ENCODE measurements at places on chromosomes 12 and 14. TPM values are rescaled to one million over a fixed set of nuclear protein-coding genes. Genes with fewer than 3 reads are reported as not detected.

- no peak for DNase-seq
These were observed 30.7 kb downstream of the DGLUCY start for GRCh38 chr14:91144425-91145145.

DNA sequence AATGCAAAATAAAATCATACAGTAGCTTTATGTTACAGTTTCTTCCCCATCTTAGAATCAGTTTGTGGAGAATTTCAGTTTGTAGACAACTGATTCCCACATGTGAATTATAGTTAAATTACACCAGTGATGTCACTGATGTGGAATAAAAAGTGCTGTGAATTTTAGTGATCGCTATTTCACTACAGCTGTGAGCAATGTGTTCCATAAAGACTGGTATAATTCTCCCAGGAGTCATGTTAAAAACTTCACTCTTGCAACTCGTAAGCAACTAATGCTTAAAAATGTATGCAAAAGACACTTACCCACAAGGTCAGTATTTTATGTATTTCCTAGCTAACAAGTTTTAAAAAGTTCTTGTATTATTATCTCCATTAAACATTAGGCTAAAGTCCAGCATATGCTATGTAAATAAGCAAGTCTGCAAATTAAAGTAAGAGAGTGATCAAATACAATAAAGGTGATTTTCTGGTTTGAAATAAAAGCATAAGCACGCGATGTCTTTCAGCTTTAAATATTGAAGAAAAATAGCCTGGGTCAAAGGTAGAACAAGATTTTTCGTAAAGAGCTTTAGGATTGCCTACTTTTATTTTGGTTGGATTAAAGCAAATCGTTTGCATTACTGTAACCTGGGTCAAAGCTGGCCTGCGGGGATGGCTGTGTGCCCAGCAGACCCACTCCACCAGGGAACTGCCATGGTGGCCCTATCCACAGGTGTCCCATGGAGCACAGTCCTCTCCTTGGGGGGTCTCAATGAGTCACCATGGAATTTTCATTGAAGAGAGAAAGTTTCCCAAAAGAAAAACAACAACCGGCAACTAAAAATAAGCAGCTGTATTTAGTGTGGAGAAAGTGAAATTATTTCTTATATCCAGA lies 12.7 kb upstream of the LRIG3 start:
- no peak for DNase-seq

- no peak for DNase-seq
These were observed 306.6 kb downstream of the DAD1 start for GRCh38 chr14:22282417-22282816.

DNA sequence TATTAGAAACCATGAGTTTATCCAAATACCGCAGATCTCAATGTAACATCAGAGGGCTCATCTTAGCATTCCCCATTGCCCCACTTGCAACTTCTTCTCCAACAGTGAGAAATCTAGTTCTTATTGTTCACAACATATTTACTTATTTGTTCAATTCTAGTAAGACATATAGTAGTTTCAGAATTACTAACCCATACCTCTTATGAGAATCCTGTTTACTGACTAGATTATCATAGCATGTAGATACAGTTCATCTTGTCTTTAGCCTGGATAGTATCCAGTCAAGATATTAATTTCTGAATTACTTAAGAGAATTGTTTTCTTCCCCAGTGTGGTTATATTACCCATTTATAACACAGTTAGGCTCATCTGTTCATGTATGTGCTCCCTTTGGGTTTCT lies 80.6 kb downstream of the NIN start:
- DNase-seq = no peak

GRCh38 chr12:27861428-27862167 lies 81.6 kb upstream of the MANSC4 start:
- peak; percentile 71 for DNase-seq

DNA sequence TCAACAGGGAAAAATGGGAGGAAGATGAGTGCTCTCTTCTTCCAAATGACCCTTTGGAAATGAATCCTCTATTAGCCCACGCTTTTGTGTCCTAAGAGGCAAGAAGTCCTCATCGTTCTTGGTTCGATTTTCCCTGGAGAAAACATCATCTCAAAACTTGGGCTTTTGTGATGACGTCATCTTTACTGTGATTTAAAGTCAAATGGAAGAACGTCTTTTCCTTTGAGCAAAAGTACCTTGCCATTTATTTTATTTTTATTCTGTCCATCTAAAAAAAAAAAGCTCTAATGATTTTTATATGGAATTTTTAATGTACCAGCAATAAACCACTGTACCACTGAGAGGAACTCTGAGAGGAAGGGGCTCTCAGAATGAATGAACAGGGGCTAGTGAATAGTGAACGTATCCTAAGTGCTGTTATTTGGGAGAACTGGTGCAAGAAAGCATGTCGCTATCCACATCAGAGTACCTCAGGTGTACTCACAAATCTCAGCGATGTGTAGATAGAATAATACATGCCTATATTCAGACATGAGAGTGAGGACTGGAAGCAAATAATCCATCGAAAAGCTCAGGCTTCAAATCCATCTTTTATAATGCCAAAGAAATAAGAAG lies 124.8 kb downstream of the HMGA2 start:
- DNase-seq = no peak

GRCh38 chr14:86788224-86788623 lies 1204.8 kb downstream of the GALC start:
- no peak for DNase-seq

DNA sequence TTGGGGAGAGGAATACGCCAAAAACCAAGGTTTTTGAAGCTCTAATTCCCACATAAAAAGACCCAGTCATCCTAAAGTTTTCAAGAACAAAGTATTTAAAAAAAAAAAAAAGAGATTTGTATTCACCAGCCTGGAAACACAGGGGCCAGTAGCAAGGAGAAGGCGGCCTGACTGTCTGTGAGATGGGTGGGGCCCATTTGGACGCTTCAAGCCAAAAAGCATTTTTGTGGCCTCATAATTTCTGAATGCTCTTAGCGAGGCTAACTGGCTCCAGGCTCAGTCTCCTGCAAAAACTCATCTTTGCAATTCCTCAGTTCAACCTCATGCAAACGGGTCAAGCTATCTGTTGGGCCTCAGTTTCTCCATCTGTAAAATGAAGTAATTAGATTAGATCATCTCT lies 514.1 kb downstream of the MED13L start:
- no peak for DNase-seq

GRCh38 chr12:124566997-124567672 lies at the start of gene NCOR2:
TSS of gene NCOR2 (minus strand) at chr12:124567612. CDS start at chr12:124495251, 72,361 bp downstream.
- DNase-seq = peak; percentile 75

DNA sequence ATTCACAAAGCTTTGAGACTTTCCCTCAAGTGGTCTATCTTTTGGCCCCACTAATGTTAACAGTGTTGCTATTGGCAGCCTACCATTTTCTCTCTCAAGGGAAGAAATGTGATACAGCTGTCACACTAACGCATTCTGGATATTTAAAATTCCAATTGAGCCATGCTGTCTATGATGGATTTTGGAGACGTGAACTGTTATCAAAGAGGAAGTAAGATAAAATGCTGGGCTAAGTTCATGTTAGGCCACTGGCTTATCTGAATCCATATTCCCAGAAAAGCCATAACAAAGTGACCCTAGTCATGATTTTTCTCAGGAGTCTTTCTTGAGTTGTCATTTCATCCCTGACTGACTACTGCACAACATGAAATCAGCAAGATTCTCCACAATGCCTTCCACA lies 200.2 kb downstream of the PHLDA1 start:
- no peak for DNase-seq

- no peak for DNase-seq
These were observed 3.4 kb upstream of the ARHGAP5 start for GRCh38 chr14:32073537-32074189.

GRCh38 chr14:93332397-93332852 lies 411 bp downstream of the BTBD7 start:
- DNase-seq = peak; percentile 65

DNA sequence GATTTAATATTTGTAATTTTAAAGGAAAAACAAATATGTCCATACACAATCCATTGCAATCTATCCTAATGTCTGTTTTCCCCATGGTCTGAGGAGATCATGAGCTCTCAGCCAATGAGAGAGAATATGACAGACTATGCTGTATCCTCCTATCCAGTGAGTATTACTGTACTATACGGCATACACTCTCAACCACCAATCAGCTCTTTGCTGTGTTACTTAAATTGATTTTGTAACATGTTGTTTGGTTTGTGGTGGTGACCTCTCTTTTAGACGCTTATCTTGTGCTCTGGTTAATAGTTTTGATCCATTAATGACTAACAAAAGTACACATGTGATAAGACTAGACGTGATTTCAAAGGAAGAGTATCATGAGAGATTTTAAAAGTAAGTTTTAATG lies 231.5 kb upstream of the FOXN3 start:
- DNase-seq = no peak

GRCh38 chr14:67973436-67973835 lies 153.9 kb downstream of the RAD51B start:
- DNase-seq = no peak

DNA sequence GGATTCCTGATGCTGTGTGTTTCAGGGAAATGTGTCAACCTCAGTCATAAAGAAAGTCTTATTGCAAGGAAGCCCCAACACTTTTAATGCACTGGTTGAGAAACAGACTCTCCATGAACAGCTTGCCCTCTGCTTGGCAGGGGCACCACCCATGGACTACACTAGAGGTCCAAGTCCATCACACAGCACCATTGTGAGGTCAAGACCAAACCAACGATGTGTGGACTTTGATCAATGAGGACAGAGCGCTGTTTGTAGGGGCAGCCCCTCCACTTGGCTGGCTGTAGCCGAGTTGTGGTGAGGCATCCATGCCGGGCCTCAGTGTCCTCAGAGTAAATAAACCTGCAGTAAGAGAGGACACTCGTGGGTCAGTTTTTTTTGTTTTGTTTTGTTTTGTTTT lies 29.8 kb downstream of the ZFYVE21 start:
- DNase-seq = no peak

DNA sequence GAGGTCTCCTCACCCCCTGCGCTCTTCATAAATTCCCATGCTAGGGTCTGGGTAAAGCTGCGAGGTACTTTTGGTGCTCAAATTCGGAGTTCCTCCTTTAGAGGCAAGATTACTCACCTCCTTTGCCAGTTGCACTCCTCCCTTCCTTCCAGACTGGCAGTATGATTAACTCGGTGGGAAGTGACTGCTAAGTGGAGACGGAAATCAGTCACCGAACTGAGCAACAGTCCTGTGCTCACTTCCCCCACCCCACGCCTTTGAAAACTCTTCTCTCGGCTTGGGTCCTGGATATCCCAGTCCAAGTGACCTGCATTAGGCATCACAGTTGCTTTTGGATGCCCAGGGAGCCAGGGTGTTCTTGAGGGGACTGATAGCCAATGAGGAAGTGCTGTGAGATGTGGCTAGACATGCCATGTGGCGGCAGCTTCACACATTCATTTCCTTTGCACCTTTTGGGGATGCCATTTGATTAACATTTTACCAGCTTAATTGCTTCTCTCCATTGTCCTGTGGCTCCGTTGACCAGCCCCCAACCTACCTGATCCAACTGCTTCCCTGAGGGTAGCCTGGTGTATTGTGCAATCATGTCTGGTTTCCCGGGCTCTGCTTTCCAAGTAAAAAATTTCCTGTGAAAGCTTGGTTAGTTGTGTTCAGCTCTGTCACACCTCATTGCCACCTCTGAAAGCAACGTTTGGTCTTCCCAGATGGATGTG lies 840 bp downstream of the PNP start:
- DNase-seq = no peak

DNA sequence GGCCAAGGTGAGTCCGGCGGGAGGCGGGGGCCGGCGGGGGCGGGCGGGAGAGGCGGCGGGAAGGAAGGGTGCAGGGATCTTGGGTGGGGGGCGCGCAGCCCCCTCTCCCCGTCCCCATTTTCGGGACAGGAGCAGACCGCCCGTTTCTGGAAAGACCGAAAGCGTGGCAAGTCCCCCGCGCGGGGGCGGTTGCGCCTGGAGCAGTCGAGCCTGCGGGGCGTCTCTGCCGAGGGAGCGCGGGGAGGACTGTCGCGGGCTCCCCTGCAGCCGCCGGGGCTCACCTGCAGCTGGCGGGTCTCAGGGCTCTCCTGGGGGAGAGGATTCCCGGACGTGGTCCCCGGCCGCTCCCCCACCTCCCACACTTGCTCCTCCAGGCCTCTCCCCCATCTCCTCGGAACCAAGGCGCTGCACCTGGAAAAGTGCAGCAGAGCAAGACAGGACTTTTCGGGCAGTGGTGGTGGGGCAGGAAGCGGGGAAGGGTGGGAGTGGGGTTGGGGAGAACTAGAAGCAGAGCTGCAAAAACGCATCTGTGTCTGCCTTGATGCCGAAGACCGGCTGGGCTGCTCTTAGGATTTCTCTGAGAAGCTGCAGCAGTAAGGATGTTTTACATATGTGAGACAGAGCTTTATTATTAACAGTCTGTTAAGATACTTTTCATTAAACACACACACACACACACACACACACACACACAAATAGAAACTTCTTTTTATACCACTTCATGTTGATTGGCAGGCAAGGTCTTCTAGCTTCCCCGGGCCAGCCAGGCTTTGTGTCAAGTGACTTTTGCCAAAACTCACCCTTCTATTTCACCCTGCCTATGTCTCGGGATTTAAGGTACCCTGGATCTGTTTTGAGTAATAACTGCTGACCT lies 677 bp downstream of the C12orf75 start:
- DNase-seq = peak; percentile 70

DNA sequence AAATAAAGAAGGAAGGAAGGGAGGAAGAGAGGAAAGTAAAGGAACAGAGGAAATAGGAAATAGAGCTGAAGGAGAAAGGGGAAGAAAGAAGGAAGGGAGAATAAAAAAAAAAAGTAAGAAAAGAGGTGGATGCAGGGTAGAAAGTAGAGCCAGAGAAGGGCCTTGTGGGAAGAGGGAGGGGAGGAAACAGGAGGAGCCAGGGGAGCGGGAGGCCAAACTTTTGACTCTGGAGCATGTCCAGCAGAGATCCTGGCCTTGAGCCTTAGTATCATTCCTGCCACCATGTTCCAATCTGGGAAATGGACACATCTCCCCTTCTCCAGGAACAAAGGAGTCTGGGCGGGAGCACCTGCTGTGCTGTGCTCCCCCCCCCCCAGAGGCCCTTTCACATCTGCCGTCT lies 11.1 kb upstream of the SMUG1 start:
- no peak for DNase-seq

DNA sequence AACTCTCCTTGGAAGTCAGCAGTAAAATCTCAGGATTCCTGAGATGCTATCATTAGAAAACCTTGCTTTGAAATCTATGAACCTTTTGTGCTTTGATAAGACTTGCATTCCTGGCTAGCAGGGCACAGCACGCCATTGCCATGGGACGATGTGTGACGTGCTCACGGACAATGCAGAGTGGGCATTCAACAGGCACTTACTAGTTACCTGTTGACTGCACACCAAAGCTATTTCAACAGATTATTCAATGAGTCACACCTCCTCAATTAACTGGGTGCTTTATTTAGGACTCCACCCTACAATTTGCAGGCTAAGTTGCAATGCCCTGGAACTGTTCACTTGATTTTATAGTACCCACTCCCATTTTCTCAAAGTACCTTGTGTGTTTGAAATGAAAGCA lies 11.3 kb downstream of the NOS1 start:
- DNase-seq = no peak

GRCh38 chr12:75935539-75936242 lies 95.9 kb downstream of the PHLDA1 start:
- DNase-seq = no peak

GOLGA5 gene
- total RNA-seq = 32.5 TPM

KLRC4 gene
- total RNA-seq = 0.85 TPM

RNASE7 gene
- not detected for total RNA-seq

ALDH2 gene
- 75.3 TPM for total RNA-seq

NCAPD2 gene
- total RNA-seq = 21.3 TPM

GRIN2B gene
- total RNA-seq = 11.9 TPM

AHNAK2 gene
- 77.7 TPM for total RNA-seq

TAS2R30 gene
- total RNA-seq = 8.1 TPM

BATF gene
- 1.7 TPM for total RNA-seq

GALC gene
- total RNA-seq = 47.8 TPM

PARPBP gene
- 1.6 TPM for total RNA-seq

APPL2 gene
- total RNA-seq = 53.4 TPM

STXBP6 gene
- total RNA-seq = 18.1 TPM

All from sciatic nerve (tissue), 2 donors.